ENCODE measurements at places on chromosomes 1 and 21.

- peak; percentile 29 for DNase-seq
Observed at GRCh38 chr1:162847839-162848453, 13.0 kb downstream of the CCDC190 start.

DNA sequence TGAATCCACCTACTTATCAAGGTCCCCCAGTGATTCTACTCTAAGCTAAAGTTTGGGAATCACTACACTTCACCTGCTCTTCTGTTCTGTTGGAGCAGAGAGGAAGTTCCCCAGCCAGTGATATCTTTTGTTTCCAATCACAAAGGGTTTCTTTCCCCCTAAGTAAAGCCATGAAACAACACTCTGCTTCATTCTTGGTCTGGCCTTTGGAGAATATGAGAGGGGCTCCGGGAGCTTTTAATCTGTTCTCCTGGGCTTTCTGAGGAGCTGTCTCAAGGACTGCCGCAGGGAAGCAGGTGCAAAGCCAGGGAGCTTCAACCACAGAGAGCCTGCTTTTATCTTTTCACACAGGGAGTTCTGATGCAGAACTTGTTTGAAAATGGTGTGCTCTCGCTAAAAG is 10.1 kb upstream of the SLAMF9 start:
- no peak for DNase-seq

GRCh38 chr1:79895573-79895972 is 889.0 kb upstream of the ADGRL4 start:
- no peak for DNase-seq

DNA sequence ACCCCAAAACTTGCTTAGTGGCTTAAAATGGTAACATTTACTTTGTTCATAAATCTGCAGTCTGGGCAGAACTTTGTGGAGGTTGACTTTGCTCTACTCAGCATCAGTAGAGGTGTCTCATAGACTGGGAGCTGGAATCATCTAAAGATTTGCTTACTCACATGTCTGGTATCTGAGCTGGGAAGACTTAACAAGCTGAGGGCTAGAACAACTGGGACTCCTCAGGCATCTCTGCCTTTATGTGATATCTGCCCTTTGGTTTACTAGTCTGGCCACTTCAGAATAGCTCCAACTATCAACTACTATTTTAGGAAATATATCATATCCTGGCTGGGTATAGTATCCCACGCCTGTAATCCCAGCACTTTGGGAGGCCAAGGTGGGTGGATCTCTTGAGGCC is 82.5 kb downstream of the C4BPA start:
- no peak for DNase-seq

GRCh38 chr21:9735421-9735961 is 785.9 kb upstream of the TPTE start:
- no peak for DNase-seq

GRCh38 chr1:243723458-243724043 is 126.5 kb downstream of the AKT3 start:
- DNase-seq = no peak

GRCh38 chr21:27526451-27526850 is 559.6 kb upstream of the ADAMTS5 start:
- DNase-seq = no peak

DNA sequence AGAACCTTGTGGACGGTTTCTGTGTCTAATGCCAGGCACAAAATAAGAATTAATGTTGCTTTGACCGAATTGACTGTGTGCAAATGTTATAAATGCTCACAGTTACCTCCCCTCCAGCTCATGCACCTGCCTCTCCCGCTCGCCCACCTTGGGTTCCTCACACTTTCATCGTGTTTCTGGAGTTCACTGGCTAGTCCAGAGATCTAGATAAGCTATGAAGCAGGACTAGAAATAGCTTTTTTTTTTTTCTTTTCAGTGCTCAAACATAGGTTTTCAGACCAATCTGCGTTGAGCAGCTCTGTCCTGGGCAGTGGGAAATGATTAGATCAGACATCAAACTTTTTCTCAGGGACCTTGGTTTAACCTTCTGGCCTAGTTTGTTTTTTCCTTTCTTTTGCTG is 11.1 kb downstream of the TENT5C start:
- no peak for DNase-seq

- no peak for DNase-seq
Observed at GRCh38 chr1:57605933-57606332, 182.1 kb upstream of the DAB1 start.

GRCh38 chr1:202351725-202352124 is 3.2 kb downstream of the PPP1R12B start:
- no peak for DNase-seq

GRCh38 chr1:8078176-8078671 is 52.1 kb upstream of the ERRFI1 start:
- DNase-seq = no peak

GRCh38 chr1:217889401-217889800 is 258.3 kb downstream of the SPATA17 start:
- DNase-seq = no peak

GRCh38 chr1:16289959-16290358 is 53.0 kb upstream of the CPLANE2 start:
- DNase-seq = no peak

DNA sequence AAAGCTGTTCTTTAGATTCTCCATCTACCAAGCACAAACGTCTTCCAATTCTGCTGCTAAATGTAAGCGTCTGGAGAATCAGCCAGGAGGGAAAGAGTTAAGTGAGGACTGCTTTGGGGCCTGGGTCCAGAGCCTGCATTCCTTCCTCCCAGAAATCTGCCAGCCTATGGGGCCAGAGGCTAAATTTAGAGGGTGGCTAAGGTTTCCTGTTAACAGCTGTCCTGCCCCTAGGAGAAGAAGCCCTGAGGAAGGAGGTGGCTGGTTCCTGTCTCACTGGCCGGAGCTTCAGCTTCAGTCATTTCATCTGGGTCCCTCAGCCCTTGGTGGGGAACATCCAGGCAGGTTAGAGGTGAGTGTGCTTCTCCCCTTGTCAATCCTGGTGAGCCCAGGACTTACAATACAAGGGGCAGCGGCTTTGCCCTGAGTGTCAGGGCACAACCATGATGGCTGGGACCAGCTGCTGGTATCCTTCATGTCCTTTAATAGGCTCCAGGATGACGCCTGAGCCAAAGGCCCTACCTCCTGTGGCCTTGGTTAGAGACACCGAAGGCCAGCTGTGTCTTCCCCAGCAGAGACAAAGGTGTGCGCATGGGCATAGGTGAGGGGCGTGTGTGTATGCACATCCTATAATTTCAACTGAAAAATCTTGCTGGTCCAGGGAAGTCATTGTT is at the start of gene STYXL2:
TSS of gene STYXL2 (plus strand) at position 230 of the 671 bp plus-strand sequence. CDS start 775 bp downstream, outside the sequence.
- DNase-seq = no peak

DNA sequence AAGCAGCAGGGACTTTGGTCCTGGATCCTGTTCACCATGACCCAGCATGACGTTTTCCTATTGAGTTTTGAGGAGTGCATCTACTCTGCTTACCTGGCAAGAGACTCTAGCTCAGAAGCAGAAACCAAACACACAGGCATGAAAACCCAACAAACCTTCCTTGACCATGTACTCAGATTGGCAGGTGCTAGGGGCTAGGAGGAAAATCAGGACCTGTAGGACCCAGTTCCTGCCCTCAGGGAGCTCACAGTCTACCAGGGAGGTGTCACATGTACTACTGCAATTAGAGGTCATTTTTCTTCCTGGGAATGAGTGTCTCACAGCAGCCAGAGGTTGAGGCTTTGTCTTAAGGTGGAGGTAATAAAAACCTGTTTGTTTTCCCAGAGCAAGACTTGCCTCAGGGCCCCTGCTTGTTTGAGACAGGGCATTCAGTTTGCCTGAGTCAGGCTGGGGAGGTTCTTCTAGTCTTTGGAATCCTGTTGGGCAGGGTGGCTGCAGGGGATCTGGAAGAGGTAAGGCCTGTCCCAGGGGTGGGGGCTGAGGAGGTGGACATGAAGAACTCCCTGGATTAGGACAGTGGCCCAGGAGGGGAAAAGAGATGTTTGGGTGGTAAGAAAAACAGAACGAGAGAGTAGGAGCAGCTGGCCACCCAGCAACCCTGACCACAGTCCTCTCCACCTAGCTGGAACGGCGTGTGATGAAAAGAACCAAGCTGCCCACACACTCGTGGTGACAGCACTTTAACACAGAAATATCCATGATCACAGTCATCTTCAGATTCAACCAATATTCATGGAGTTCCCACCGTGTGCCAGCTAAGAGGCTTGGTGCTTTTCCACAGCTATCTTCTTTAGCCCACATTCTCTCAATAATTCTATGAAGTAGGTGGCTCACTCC is 30.8 kb downstream of the IER5 start:
- DNase-seq = no peak

DNA sequence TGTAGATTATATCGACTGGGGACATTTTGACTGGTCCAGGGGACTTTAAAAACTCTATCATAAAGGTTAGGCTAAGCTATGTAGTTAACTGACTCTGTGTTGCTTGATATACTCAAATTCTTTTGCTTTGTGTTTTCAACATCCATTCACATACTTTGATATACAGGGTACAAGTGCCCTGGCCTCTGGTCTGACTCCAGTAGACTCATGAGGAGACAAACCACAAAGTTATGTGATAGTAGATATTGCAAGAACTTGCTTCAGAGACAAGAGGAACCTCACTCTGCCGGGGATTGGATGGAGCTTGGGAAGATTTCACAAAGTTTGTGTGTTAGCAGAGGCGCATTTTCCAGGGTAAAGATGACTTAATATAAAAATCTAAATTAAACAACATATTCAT is 1.3 kb downstream of the GORAB start:
- no peak for DNase-seq

DNA sequence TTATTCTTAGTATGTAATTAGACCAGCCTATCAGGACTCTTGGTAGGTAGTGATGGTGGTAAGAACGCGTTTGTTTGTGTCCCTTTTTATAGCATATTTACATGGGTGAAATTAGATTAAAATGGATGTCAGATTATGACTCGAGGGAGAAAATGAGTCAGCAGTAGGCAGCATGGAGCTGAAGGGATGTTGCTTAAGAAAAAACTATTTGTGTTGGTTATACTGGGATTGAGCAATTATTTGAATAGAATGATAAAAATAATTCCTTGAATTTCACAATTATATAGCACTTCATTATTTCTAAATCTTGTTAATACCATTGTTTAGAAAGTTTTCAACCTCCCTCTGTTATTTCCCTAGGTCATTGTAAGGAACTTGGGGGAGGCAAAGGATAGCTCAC is 348.8 kb downstream of the RYR2 start:
- DNase-seq = no peak

DNA sequence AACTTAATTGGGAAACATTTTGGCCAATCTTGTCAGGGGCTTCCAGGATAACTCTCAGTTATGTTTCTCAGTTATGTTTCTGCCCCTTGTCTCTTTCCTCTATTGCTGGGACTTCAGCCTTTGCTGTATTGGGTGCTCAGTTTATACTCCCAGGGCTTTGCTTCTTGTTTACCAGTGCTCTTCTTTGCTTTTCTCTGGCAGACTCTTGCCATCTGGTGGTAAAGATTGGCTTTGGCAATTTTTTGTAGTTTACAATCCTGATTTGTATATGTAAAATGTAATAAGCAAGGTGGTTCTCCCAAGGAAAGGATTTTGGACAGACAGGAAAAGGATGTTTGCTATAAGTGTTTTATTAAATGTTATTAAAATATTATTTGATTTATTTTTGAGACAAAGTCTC is 37.9 kb downstream of the FABP3 start:
- no peak for DNase-seq

DNA sequence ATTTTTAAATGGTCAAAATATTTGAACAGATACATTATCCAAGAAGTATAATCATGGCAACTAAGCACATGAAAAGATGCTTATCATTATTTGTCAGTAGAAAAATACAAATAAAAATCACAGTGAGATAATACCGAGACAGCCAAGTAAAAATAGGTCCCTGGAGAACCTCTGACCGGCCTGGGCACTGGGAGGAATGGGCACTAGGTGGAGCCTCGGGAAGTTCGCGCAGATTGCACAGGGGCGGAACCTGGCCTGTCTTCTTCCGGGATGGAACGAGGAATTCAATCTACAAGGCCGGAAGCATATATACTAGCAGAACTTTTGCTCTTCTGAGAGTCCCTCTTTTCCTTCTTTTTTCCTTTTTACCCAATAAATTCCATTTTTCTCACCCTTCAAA is 148.5 kb upstream of the CHRM3 start:
- no peak for DNase-seq

GRCh38 chr1:223010582-223011504 is 132.2 kb downstream of the TLR5 start:
- no peak for DNase-seq

GRCh38 chr1:44239961-44240371 is 26.7 kb downstream of the DMAP1 start:
- DNase-seq = no peak

- DNase-seq = no peak
Observed at GRCh38 chr1:178052650-178053461, 41.0 kb upstream of the RASAL2 start.

DNA sequence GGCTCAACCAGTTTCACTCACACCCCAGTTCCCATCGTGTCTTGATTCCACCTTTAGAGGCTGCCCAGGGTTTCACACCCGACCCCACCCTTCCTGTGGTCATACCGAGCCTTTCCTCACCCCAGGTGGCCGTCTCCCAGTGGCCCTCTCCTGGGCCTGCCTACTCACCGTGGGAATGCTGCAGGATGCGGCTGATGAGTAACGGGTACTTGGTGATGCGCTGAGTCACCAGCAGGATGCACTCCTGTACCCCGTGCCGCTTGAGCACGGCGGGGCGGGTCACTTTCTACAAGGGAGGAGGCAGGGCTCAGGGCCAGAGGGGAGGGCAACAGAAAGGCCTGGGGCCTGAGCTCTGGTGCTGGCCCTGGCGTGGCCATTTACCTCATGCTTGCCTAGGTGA is 16.4 kb downstream of the ARHGEF2 start:
- DNase-seq = no peak

DNA sequence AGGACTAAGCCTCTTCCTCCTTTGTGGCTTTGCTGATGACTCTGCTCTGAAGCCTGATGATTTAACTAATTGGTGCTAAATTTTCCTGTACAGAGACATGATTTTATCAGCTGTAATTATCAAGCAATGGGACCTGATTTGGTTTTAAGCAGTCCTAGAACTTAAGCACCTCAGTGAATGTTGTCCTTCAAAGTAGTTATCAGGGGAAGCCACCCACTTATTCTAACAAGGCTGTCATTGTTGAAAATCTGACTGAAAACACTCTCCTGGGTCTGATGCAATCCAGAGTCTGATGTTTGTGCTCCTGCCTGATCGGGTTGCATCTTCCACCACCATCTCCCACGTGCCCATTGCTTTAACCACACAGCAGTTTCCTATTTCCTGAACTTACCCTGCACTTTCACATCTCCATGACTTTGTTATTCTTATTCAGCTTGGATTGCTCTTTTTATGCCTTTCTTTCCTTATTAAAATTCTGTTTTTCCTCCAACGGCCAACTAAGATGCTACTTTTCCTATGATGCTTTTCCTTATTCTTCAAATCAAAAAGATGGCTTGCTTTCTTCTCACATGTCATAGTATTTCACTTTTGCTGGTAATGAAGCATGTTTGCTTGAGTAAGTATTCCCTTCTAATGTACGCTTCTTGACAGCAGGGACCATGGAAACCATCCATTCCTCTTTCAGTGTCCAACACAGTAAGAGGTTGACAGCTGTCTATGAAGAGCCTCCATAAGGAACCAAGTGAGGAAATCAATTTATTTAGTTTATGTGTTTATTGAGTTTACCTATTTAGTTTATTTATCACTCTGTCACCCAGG is 55.0 kb downstream of the S1PR1 start:
- no peak for DNase-seq

- DNase-seq = peak; percentile 46
Observed at GRCh38 chr21:36156815-36157670, at the start of gene DOP1B. Gene DOP1B, plus strand, starts transcription at chr21:36156824. Its CDS starts 7,910 bp downstream, at chr21:36164734.
